GF-D8 (cell line): ENCODE measurements at places on chromosomes 1 and 21.

GRCh38 chr1:160781186-160781766 is 14.7 kb upstream of the LY9 start:
- no peak for DNase-seq

GRCh38 chr1:25773441-25774125 is 26.4 kb upstream of the SELENON start:
- no peak for DNase-seq

- DNase-seq = no peak
Measured at GRCh38 chr1:167499106-167499505, 19.2 kb downstream of the CD247 start.

DNA sequence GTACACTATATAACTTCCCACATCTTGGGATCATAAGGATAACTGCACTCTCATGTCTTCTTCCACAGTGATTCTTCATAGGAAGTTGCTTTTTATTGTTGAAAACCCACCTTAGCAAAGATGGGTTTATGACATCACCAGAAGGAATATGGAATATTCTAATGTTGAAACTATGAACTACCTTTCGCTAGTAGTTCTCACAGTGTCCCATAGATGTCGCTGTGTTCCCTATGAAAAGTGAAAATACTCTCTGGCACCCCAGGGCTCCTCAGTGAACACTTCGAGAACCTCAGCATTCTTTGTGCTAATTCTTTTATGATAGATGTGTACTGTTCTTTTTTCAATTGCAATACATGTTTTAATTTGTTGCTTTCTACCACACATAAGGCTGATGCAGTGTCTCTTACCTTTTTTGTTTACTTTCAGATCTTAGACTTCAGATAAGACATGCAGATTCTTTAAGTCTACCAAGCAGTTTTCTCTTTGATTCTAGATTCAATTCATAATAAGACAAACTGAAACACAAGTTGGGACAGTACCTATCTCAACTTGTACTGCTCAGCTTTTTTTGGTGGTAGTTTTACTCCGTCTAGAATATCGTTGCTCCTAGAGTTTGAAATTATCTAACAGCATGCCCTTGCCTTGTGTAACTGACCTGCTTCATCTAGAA is 90.8 kb downstream of the GTF2B start:
- DNase-seq = no peak

DNA sequence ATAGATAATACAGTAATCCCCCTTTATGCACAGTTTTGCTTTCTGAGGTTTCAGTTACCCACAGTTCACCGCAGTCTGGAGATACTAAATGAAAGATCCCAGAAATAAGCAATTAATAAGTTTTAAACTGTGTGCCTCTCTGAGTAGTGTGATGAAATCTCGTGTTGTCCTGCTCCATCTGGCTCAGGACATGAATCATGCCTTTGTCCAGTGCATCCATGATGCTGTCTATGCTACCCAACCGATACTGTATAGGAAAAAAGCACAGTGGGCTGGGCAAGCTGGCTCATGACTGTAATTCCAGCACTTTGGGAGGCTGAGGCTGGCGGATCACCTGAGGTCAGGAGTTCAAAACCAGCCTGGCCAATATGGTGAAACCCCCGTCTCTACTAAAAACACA is 85.0 kb upstream of the SLC2A1 start:
- no peak for DNase-seq

- DNase-seq = no peak
Measured at GRCh38 chr1:222124602-222125001, 382.7 kb upstream of the DUSP10 start.

DNA sequence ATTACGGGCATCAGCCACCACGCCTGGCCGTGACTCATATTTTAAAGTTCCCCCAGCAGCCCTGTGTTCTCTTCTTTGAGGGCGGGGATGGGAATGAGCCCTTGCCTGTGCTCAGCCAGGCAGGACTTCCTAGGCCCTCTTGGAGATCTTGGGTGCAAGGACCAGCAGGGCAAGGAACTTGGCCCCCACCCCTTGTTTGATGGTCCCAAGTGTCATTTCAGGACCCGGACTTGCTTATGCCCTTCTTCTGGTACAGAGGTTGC is 9.3 kb downstream of the RASSF5 start:
- no peak for DNase-seq

DNA sequence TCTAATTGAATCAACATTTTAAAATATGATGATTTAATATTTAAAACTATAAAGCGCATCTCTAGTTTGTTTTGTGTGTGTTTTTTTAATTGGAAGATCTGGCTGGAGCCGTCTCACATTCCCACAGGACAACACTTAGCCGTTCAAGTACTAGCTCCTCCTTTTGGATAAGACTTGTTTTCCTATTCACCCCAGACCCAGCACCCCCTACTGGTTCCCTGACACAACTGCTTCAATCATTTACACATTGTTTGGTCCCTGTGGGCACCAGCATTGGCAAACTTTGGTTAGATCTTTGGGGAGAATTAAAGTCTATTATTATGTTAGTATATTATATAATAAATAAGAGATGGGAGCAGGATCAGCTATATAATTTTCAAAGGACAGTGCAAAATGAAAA is 34.5 kb downstream of the TYW3 start:
- no peak for DNase-seq

- DNase-seq = no peak
Measured at GRCh38 chr1:100941580-100942216, 45.8 kb downstream of the SLC30A7 start.

DNA sequence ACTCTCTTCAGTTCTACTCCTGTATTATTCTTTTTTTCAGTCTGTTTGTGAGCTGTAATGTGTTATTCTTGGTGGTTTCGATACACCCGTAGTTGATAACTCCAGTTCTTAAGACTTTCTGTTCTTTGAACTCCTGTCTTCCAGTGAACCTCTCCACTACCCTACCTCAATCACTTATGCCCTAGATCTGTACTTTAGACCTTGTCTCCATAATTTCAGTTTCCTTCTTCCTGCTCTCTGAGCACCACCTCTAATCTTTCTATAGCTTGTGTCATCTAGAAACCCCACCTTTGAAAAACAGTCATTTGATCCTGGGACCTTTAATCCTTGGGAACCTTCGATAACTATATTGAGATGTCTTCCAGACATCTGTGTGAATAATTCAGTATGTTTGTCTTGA is 159.3 kb downstream of the PIK3R3 start:
- no peak for DNase-seq

GRCh38 chr1:44489481-44489880 is 84.4 kb downstream of the RNF220 start:
- DNase-seq = no peak

DNA sequence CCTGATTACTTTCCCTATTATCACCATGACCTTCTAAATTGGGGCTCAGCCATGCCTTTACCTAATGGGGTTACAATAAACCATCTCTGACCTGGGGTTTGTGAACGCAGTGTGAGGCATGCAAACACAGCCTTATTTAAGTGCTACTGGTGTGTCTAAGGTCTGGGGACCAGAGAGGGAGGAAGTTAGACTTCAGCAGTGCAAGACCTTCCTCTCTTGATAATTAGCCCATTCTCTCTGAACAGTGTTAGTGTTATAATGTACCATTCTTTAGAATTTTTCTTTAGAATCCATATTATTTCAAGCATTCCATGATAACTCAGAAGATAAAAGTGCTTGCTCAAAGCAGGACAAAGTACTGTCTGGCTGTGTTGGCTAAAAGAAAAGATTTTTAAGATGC is 10.5 kb upstream of the LRRC8D start:
- no peak for DNase-seq

GRCh38 chr1:204641936-204642335 is 43.6 kb downstream of the LRRN2 start:
- no peak for DNase-seq

DNA sequence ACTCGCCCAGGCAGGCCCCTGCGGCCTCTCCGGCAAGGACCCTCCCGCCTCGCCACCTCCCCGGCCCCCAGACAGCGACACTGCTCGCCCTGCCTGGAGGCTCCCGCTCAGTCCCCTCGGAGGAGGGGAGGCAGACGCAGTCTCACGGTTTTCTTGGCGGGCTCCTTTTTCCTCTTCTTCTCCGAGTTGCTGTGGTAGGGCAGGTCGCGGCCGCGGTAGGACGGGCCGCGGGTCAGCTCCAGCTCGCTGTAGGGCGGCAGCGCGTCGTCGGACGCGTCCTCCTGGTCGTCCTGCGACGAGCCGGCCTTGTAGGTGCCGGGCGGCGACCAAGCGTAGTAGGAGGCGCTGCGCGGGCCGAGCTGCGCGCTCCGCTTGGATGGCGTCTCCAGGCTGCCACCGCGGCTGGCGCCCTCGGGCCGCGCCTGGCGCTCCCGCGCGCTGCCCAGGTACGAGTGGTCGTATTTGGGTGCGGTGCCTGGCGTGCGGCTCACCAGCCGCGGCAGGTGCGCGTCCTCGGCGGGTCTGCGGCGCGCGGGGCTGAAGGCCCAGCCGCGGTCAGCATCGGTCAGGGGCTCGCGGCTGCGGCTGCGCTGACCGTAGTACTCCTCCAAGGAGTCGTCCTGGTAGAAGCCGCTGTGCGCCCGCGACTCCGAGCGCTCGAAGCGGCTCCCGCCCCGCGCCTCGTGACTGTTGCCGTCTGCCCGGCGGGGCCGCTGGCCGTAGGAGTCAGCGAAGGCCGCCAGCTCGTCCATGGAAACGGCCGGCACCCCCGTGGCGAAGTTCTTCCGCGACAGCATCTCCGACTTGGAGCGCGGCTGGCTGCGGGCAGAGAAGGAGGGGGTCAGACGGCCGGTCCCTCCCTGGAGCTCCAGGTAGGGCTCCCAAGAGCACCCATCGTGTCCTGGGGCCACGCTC is 44.8 kb upstream of the TADA1 start:
- DNase-seq = no peak

GRCh38 chr1:2582391-2582790 is 4.2 kb upstream of the PRXL2B start:
- DNase-seq = no peak

DNA sequence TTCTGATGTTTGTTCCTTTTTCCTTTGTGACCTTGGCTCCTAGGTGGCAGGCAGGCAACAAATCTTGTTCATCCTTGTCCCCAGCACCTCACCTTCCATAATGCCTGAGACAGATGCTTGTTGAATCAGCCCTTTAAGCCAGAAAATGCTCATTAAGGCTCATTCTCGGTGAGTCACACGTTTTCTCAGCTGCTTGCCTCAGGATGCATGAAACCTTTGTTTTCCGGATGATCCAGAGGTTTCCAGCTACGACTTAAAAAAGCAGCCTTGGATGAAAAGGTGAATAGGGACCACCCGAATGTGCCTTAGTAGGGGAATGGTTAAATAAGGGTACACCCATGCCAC is 4.6 kb upstream of the ATP13A2 start:
- no peak for DNase-seq

- no peak for DNase-seq
Measured at GRCh38 chr1:69568421-69569174, 876 bp downstream of the LRRC7 start.

GRCh38 chr1:168079761-168080160 is 57.0 kb downstream of the GPR161 start:
- no peak for DNase-seq

GRCh38 chr1:84756455-84757082 is 66.3 kb upstream of the SSX2IP start:
- no peak for DNase-seq

DNA sequence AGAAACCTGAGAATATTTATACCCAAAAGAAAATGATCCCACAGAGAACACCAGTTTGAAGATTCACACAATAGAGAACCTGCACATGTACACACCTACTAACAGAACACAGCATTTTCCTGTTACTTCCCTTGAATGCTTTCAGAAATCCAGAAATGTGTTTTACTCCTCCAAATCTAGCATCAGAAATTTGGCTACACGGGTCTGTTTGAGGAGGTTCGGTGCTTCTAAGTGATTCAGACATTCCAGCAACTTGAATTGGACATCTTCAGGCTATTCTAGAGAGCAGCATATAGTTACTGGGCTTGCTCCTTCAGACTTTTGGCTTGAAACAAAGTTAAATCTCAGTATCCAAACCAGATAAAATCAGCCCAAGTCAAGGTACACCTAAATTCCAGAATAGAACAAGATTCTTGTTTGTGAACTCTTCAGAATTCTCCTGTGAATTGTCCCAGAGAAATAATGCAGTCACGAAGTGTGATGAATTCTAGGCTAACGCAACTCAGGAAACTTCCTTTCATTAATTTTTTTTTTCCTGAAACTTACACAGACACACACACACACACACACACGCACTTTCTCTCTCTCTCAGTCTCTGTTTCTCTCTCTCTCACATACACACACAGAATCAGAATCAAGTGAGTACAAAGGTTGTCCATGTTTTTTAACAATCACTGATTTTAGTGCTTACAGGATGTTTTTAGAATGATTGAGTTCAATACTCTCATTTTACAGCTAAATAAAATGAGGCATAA is 278.4 kb upstream of the SNX7 start:
- DNase-seq = no peak

DNA sequence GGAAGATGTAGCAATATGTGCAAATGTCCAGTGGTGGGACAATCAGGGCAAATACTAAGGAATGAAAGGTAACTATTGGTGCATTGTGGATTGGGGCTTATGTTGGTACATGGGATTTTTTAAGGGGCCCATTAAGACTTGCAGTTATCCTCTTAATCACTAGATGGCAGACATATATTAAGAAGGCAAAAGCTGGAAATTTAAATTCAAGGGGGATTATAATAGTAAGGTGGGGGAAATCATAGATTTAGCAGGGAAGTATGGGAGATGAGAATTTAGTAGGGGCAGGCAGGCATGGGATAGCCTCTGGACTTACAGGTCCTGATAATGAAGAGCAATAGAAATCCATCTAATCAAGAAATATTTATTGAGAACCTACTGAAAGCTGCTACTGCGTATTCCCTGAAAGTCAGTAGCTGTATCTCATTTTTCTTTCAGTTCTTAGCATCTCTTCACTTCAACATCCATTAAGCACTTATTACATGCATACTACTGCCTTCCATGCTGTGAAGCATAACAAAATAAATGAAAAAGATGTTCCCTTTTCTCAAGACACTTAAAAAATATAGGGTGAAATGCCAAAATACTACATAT is 251.8 kb downstream of the CRB1 start:
- no peak for DNase-seq

DNA sequence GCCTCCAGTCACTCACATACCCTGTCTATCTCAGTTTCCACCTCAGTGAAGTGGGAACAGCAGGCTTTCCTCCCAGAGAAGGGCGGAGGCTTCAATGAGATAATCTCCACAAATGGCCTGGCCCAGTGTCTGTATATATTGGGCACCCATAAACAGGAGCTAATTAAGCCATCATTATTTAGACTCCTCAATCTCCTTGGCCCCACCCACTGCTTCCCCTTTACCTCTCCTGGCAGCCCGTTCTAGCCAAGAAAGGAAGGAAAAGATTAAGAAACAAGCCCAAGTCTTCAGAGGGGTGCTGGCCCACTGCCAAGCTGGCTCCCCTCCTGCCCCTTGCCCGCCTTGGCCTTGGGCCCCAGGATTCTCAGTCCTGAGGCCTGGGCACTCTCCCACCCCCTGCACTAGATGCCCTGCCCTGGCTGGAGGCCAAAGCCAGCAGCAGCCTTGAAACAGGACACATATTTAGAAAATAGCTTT is 15.9 kb upstream of the EPB41 start:
- peak; percentile 13 for DNase-seq

DNA sequence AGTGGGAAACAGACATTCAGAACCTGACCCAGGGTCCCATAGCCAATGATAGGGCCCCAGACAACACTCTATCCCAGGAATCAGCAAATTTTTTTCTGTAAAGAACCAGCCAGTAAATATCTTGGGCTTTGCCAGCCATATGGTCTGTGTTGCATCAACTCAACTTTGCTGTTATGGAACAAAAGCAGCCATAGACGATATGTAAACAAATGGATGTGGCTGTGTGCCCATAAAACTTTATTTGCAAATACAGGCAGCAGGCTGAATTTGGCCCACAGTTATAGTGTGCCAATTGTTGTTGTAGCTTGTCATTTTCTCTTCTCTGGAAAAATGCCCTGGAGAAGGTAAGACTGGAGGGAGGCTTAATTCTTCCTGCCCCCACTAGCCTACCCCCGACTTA is 431.1 kb upstream of the VAMP3 start:
- no peak for DNase-seq

GRCh38 chr1:241589521-241589920 is 50.6 kb downstream of the CHML start:
- no peak for DNase-seq
